ENCODE measurements at places on chromosomes 6 and 20.
A peak's percentile ranks its signal among the peaks of the same experiment; 100 is the strongest.

DNA sequence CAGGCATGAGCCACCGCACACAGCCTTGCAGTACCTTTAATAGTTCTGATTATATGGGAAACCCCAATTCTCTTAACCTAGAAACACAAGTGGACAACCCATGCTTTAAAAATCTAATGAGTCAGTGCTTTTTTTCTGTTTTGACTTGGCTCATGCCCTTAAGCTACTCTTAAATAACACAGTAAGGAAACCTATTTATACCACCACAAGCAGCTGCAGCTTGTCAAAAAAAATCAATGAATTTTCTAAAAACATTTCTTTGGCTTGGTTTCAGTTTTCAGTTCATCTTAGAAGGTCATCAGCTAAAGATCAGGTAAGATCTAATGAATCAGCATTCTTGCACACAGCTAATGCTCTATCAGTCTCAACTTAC, 124.1 kb upstream of the DST start:
- no peak for DNase-seq

- DNase-seq = no peak
Observed at GRCh38 chr6:43887340-43887858, 117.4 kb downstream of the VEGFA start.

DNA sequence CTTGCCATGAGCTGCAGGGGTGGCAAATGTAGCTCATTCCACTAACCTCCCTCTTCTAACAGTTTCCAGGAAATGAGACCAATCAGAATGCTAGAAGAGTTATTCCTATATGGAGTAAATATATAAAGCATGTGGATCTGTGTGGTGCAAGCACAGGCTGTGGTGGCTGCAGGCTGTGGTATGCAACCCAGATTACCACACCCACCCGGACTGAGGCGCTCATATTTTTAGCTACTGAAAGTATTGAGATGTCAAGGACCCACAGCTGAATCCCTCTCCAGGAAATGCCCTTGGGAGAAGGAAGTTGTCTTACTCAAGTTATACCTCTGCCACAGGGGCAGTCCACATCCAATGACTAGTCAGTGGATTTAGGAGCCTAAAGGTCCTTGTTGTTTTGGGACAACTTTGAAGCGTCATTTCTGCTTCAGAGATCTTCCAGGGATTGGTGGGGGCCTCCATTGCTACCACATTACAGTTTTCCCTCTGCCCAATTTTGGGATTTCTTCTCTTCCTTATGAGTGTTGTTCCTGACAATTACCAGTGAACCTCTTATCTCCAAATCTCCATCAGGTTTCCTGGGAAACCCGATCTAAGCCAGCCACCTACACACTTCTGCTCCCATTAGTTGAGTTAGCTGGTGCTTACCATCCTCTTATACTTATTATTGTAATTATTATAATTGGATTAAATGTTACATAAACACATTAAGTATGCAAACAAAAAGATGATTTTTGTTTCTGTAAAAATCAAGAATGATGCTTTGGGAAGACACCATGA, 12.1 kb upstream of the REPS1 start:
- DNase-seq = no peak

GRCh38 chr6:43295456-43295855, 2.6 kb upstream of the SLC22A7 start:
- no peak for DNase-seq

- DNase-seq = no peak
Observed at GRCh38 chr6:116073765-116074440, 13.2 kb upstream of the FRK start.

GRCh38 chr6:54134935-54135334, 23.7 kb downstream of the MLIP start:
- DNase-seq = no peak

GRCh38 chr6:152272486-152272885, 364.7 kb downstream of the SYNE1 start:
- no peak for DNase-seq

- DNase-seq = no peak
Observed at GRCh38 chr6:116631379-116631990, 15.2 kb downstream of the RSPH4A start.

DNA sequence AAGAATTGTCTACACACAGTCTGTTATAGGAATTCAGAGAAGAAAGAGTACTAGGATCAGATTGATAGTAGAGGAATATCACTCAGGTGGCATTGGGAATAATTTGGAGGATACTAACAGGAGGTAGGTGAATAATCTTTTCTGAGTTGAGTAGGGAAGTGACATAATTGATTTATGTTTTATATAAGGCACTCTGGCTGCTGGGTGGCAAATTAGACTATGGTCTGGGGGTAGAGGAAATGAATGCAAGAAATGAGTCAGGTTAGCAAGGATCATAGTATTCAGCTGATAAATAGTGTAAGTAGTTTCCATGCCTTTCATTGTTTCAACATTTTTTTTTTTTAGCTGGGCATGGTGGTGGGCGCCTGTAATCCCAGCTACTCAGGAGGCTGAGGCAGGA, 113.3 kb downstream of the CDKAL1 start:
- DNase-seq = no peak

DNA sequence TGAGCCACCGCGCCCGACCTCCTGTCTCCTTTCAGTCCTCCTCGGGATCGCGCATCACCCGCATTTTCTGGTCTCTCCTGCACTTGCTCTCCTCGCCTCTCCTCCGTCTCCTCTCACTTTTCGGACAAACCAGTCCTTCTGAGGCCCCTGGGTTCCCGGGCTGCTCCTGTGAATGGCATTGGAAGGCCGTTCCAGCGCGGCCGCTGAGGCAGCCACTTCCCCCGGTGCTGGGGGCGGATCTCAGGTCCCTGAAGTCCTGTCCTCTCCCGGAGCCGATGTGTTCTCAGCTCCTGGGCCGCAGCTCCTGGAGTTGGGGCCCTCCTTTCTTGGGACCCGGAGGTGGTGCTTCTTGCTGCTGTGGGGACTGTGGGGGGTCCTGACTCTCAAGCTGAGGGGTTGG, 803 bp downstream of the MICB start:
- no peak for DNase-seq

DNA sequence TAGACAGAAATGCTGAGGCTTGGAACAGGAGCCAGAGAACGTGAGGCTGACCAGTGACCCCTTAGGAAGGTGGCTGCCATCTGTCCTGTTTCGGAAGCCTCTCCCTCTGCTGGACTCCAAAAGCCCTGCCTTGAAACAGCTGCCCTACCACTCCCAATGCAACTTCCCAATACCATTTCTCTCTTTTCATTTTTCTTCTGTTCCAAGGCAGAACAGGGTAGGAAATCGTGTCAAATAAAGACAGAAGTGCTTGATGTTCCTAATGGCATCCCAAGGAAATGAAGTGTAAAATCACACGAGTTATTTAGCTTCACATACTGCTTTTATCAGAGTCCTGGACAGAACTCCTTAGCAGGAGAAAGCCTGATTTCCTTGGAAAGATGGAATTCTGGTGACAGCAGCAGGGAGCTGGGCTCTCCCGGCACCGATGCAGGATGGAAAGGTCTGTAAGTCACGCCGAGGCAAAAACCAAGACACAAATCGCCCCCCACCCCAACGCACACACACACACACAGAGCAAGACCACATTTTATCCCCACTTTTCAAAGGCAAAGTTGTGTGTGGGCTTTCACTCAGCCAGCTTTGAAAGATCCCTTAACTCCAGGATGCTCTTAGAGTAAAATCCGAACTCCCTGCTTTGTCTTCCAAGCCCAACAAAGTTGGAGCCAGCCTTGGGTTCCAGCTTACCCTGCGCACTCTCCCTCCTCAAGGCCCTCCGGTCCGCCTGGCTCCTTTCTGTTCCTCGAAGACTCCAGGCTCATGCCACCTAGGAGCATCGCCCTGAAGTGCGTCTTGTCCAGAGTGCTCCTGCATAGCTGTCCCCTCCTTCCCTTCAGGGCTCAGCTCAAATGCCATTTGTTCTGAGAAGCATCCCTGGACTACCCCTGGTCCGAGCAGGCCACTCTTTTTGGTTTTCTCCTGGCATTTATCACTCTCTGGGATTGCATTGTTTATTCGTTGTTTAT, 11.6 kb upstream of the STX16 start:
- no peak for DNase-seq

DNA sequence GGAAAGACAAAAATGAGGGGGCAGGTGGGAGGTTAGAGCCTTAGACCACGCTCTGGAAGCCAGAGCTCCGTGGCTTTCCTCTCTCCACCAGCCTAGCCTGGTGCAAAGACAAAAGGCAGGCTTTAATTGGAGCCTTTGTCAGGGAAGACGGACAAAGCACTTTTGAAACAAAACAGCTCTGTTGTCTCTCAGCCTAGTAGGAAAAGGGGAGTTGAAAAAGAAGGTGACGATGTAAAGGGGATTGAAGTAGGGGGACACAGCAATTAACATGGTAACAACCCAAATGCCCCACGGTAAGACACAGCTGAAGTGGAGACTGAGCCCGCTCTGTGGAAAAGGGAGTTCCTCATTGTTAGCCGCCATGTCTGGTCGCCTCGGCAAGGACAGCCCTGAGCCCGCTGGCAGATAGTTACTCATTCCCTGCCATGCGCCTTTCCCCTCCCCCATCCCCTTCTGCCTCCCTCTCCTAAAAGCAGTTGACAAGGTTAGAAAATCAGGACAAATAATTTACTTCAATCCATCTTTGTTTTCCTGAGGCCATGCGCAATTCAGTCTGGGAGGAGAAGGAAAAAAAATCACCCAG, 93.0 kb downstream of the TCP11 start:
- DNase-seq = peak; percentile 80

DNA sequence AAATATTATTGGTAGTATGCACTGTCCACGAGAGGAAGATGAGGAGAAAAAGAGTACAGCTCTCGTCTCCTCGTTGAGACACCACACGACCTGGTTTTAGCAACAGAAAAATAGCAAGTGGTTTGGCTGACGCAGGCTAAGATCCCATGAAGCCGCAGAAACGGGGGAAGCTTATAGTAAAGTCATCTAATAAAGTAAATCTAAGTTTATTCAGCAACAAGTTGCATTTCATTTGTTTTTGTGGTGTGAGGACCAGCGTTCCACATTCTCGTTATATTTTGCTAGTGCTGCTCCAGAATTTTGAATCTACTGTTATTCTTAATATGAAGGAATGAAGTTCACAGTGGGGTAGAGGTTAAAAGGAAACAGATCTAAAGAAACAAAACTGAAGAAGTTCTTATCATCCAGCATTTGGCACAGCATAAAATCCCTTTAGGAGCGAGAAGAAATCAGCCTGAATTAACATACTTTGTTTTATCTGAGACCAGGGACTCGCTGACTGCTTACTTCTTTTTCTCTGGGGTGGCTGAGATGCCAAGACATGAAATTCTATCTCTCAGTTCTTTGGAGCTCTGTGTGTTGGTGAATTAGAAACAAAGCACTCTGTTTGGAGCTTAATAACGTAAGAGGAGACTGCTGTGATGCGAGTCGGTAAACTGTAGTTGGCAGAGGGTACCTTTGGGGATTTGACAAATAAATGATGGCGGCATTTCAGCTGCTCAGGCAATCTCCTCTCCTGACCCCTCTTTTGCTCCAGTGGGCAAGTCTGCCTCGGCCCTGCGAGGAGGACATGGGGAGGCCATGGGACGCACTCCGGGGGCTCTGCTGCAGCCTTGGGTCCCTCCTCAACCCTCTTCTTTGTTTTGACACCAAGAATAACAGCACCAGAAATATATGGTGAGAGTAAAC, 24.9 kb upstream of the IRF4 start:
- DNase-seq = no peak

DNA sequence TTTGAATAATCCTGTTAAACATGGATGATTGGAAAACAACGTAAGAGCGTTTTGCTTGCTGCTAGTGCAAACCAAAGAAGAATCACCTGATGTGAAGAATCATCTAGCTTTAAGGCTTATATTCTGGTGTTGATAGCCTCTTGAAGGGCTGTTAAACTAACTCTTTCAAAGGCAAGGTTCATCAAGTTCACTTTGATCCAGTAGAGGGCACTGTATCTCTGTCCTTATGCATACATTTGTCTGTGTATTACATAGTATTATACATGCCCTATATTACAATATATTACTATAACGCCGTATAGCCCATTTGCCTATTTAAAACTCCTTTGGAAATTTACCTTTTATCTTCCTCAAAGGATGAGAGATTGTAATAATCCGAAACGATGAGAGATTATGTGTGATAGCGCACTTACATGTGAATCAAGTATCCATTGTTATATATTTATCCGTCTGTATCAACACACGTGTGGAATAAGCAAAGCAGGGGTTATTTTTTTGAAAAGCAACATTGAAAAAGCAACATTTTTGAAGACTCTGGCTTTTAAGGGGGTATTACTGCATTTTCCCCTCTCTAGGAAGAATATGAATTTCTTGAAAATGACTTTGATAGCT, 50.8 kb upstream of the NRN1 start:
- no peak for DNase-seq

- DNase-seq = no peak
Observed at GRCh38 chr6:154358019-154358545, 1.5 kb upstream of the IPCEF1 start.

DNA sequence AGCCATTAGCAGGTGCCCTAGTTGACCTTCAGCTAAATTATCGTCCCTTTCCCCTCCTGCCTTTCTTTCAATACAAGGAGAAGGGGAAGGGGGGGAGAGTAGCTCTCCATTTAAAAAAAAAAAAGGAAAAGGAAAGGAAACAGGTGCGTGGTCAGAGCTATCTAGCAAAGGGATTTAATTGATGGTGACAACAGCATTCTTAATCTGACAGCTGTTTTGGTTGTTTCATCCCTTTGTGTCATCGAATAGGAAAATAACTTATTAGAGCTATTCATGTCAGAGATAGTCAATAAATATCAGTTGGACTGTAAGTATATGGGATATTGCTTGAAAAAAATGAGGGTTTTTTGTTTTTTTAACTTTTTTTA, 195.2 kb upstream of the SASH1 start:
- no peak for DNase-seq

- no peak for DNase-seq
Observed at GRCh38 chr6:37783856-37784584, 35.5 kb upstream of the ZFAND3 start.

GRCh38 chr6:28082939-28083338, 2.6 kb downstream of the ZNF165 start:
- no peak for DNase-seq

DNA sequence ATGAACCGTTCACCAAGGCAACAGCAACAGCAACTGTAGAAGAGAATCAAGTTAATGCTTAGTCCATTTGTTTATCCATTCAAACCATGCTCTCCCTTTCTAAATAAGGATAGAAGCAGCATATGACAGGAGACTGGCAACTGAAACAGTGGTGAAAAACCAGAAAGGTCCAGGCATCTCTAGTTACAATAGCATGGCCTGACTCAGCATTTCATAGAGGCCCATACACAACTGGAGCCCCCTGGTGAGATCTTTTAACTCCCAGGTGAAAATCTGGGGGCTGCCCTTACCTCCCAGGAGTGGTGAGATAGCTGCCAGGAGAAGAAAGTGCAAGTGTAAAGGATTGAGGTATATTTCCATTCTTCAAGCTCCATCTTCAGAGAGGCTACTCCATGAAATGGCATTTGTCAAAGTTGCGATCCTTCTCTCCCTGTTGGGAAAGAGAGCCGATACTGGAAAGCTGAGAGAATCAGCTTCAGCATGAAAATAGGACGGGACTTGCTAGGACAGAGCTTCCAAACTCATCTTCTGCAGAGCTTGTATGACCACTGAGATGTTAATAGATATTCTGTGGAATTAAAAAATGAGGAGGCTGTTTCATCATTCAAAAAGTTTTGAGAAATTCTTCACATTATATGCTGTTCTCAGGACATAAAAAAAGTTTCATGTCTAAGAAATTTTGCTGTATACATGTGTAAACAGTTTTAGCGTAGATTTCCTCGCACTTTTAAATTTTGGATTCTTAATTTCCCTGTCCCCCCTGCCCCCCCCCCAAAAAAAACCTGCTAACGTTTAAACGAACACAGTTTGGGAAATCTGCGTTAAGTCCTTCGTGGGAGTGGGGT, 10.9 kb upstream of the SLC2A12 start:
- DNase-seq = no peak

- DNase-seq = no peak
Observed at GRCh38 chr20:44969300-44969894, 3.1 kb downstream of the STK4 start.

Data from hypothalamus (tissue), 51 donors.